ENCODE measurements at places on chromosomes 12 and 14. TPM values are rescaled to one million over a fixed set of nuclear protein-coding genes. Genes with fewer than 3 reads are reported as not detected.
A peak's percentile ranks its signal among the peaks of the same experiment; 100 is the strongest.

Gene ARMH4
- not detected for total RNA-seq

Gene SYNDIG1L
- total RNA-seq: not detected

Gene LTBR
- 1.4 TPM for total RNA-seq

Gene RTL1
- not detected for total RNA-seq

Gene AQP6
- not detected for total RNA-seq

Gene ACSM4
- not detected for total RNA-seq

DNA sequence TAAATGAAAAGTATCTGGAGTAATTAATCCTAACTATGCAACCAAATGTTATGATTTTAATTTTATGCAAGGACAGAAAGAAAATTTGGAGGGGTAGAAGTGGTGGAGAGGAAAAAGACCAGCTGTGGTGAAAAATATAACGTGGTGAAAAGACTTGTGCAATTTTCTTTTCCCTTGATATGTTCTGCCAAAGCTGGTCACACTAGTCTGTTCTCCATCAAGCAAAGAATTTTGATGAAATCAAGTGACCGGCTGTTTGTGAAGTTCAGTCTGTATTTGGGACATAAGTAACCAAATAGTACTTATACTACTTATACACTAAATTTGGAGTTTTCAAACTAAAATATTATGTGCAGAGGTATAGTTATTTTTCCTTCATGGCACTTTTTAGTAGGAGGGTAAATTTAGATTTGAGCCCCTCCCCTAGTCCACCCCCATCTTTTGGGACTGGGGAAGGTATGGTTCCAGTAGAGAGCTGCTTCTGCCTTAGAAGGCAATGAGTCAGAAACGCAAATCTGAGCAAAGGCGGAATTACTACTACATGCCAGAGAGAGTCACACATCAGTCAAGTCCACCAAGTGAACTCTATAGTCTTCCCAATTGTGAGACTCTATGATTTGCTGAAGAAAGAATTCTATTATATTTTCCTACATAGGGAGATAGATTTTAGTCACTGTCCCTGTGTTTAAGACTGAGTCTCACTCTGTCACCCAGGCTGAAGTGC lies 229.7 kb downstream of the SLC25A21 start:
- no peak overlapping the region for H3K4me3 ChIP-seq
- H3K27me3 ChIP-seq: no peaks in the 10 kb centered on the region
- no peak overlapping the region for H3K27ac ChIP-seq
- H3K4me1 ChIP-seq: no peaks in the 10 kb centered on the region
- no peak for DNase-seq

DNA sequence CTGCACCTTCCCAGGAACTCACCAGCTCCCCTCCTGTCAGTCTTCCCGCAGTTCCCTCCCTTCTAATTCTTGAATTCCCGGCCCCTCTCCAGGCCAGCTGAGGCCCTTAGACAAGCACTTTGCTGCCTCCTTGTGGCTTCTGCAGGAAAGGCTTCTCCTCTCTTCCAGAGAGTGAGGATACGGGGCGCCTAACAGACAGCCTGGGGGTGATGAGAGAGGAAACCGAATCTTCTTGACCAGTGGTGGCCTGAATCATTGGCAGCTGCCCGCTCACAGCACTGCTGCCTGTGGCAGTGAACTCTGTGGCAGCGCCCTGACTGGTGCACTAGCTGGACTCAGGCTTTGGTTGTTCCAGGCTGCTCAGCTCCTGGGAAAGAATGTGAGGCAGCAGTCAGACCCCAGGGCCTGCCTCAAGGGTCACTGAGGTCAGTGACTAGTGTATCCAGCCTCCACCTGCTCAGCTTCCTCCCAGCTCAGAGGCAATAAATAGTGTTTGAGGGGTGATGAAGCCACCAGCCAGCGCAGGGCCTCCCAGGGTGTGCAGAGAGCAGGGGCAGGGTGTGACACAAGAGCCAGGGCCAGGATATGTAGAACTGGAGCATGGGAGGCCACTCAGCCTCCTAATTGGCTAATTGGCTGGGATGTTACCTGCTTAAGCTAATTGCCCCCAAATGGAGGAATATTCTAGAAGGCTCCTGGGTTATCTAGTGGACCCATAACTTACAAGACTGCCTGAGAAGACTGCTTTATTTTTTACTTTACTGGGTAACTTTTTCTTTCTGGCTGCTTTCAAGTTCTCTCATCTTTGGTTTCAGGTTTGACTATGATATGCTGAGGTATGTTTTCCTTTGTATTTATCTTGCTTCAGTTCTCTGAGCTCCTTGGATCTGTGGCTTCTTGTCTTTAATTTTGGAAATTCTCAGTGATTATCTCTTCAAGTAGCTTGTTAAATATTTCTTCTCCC lies 12.9 kb upstream of the MCRS1 start:
- H3K27ac ChIP-seq: no peak overlapping the region
- peaks cover 8% of the 10 kb centered on the region for H3K4me1 ChIP-seq
- DNase-seq: peak; percentile 61
- H3K4me3 ChIP-seq: no peak overlapping the region
- H3K36me3 ChIP-seq: peaks cover 3% of the 10 kb centered on the region

- H3K4me1 ChIP-seq: peaks cover 26% of the 10 kb centered on the region
- H3K27ac ChIP-seq: peak overlapping the region; percentile 61
- H3K27me3 ChIP-seq: no peaks in the 10 kb centered on the region
- DNase-seq: peak; percentile 29
- peaks cover 3% of the 10 kb centered on the region for H3K36me3 ChIP-seq
Measured at GRCh38 chr14:105856676-105857219, 330.4 kb downstream of the TMEM121 start.

GRCh38 chr12:21638054-21638891 lies 19.4 kb downstream of the LDHB start:
- H3K36me3 ChIP-seq: peaks cover 58% of the 10 kb centered on the region
- H3K27ac ChIP-seq: peak overlapping the region; percentile 61
- H3K27me3 ChIP-seq: no peaks in the 10 kb centered on the region
- DNase-seq: no peak
- H3K4me3 ChIP-seq: no peak overlapping the region

DNA sequence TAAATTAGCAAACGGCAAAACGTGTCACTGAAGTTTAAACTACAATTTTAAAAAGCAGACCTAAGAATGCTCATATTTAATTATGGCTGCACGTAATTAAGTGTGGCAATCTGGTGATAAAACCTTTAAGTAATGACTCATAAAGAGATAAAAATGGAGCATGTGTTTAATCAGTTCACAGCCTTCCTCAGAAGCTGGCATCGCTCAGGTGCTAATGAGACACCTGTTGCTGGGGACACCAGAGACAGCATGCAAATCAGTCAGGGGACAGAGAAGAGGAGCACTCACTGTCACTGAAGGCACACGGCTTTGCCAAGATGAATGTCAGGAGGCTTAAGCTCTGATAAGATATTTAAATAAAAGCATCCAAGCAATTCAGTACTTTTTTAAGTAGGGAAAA lies 840.3 kb downstream of the GALC start:
- H3K4me3 ChIP-seq: no peak overlapping the region
- no peaks in the 10 kb centered on the region for H3K4me1 ChIP-seq
- H3K27ac ChIP-seq: no peak overlapping the region
- H3K36me3 ChIP-seq: no peaks in the 10 kb centered on the region

- no peak overlapping the region for H3K27ac ChIP-seq
- DNase-seq: no peak
- H3K27me3 ChIP-seq: peaks cover 24% of the 10 kb centered on the region
Measured at GRCh38 chr12:51548241-51548640, 42.8 kb upstream of the SCN8A start.

Measured in activated naive CD8-positive, alpha-beta T cell treated with anti-CD3 and anti-CD28 coated beads, Interleukin-2, amount 10 ng/mL, durations not matched to agents 7 days and 5 days (primary cell).